ENCODE measurements at places on chromosomes 1 and 21. TPM values are rescaled to one million over a fixed set of nuclear protein-coding genes. Genes with fewer than 3 reads are reported as not detected.

DNA sequence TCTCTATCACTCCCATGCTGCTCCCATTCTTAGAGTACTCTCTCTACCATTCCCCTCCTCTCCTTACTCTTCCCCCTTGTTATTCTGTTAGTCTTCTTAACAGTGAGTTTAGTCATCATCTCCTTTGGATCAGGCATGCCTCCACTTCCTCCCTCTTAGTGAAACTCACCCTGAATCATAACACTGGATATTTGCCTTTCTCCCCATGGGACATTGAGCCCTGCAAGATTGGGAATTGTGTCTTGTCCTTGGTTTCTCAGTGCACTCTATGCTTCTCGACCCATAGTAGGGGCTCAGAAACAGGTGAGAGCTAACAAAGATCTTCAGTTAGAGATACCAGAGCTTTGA is 68.3 kb upstream of the GCLM start:
- no peak overlapping the region for H3K27ac ChIP-seq
- H3K27me3 ChIP-seq, result no peaks in the 10 kb centered on the region
- no peak for DNase-seq
- H3K4me3 ChIP-seq, result no peak overlapping the region
- no peaks in the 10 kb centered on the region for H3K4me1 ChIP-seq

- no peak for DNase-seq
- H3K4me3 ChIP-seq, result no peak overlapping the region
- no peaks in the 10 kb centered on the region for H3K36me3 ChIP-seq
- H3K27me3 ChIP-seq, result no peaks in the 10 kb centered on the region
- H3K27ac ChIP-seq, result no peak overlapping the region
Observed at GRCh38 chr21:42013376-42013775, 3.2 kb upstream of the ZBTB21 start.

DNA sequence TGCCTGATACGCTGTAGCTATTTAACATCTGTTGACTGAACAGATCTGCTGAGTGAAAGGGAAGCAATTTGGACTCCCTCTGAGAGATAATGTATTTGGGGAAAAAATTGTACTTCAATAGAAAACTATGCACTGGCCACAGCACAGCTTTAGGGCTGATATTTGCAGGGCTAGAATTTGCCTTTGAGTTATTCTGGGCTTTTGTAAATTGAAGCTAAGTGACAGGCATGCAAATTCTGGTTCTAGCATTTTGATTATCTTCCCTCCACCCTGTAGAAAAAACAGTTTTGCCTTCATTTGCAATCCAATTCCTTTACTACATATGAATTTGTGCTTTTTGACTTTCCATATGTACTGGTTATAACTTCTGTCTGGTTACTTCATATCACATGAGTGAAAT is 7.9 kb downstream of the KYAT3 start:
- no peak overlapping the region for H3K4me3 ChIP-seq
- DNase-seq, result no peak
- no peaks in the 10 kb centered on the region for H3K27me3 ChIP-seq
- peaks cover 26% of the 10 kb centered on the region for H3K4me1 ChIP-seq
- peaks cover 32% of the 10 kb centered on the region for H3K36me3 ChIP-seq

The LAD1 gene
- not detected for total RNA-seq

- no peak for DNase-seq
- no peak overlapping the region for H3K4me3 ChIP-seq
- no peaks in the 10 kb centered on the region for H3K27me3 ChIP-seq
- no peak overlapping the region for H3K27ac ChIP-seq
- no peaks in the 10 kb centered on the region for H3K36me3 ChIP-seq
- H3K4me1 ChIP-seq, result no peaks in the 10 kb centered on the region
Observed at GRCh38 chr1:39657923-39658485, 13.9 kb downstream of the NT5C1A start.

DNA sequence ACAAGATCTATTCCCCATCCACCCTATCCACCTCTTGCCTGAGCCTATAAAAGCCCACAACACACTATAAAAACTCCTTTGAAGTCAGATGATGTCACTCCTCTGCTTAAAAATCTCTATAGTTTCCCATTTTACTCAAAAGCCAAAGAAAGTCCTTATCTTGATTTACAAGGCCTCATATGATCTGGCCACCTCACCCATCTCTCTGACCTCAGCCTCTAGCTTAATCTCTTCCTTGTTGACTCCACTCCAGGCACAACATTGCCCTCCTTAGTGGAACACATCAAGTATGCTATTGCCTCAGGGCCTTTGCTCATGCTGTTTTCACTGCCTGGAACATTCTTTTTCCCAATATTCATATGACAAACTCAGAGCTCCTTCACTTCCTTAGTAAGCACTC is 33.3 kb downstream of the ZNF281 start:
- H3K4me1 ChIP-seq, result no peaks in the 10 kb centered on the region
- H3K4me3 ChIP-seq, result no peak overlapping the region
- DNase-seq, result no peak
- H3K27me3 ChIP-seq, result no peaks in the 10 kb centered on the region

- DNase-seq, result no peak
- H3K36me3 ChIP-seq, result peaks cover 10% of the 10 kb centered on the region
- H3K4me1 ChIP-seq, result no peaks in the 10 kb centered on the region
Observed at GRCh38 chr1:19332832-19333231, 20.7 kb downstream of the SLC66A1 start.

The PCNX2 gene
- total RNA-seq, result 2.7 TPM

- H3K4me3 ChIP-seq, result no peak overlapping the region
- H3K27me3 ChIP-seq, result no peaks in the 10 kb centered on the region
- H3K36me3 ChIP-seq, result no peaks in the 10 kb centered on the region
- no peak for DNase-seq
- H3K4me1 ChIP-seq, result no peaks in the 10 kb centered on the region
Observed at GRCh38 chr1:85417876-85418275, 47.1 kb downstream of the DDAH1 start.

GRCh38 chr1:174812016-174812415 is 187.7 kb upstream of the CACYBP start:
- H3K4me3 ChIP-seq, result no peak overlapping the region
- H3K4me1 ChIP-seq, result no peaks in the 10 kb centered on the region
- H3K27ac ChIP-seq, result no peak overlapping the region
- DNase-seq, result no peak
- H3K27me3 ChIP-seq, result no peaks in the 10 kb centered on the region
- H3K36me3 ChIP-seq, result no peaks in the 10 kb centered on the region

DNA sequence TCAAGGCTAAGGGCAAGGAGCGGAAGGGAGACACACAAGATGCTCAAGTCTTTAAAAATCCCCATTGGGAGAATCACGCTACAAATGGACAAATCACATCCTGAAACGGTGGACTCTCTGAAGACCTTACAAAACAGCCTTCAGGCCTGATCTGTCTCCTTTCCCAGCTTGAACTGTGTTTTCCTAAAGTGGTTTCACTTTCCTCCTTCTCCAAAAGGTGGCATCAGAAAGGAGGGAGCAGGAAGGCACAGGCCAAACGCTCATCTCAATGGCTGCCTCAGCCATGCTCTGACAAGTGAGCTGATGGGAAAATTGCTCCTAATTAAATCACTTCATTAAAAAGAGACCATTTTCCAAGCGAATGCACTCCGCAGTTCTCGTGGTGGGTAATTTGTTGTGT is 47.7 kb downstream of the UTP25 start:
- H3K27ac ChIP-seq, result no peak overlapping the region
- no peaks in the 10 kb centered on the region for H3K36me3 ChIP-seq
- H3K27me3 ChIP-seq, result no peaks in the 10 kb centered on the region
- no peak for DNase-seq

DNA sequence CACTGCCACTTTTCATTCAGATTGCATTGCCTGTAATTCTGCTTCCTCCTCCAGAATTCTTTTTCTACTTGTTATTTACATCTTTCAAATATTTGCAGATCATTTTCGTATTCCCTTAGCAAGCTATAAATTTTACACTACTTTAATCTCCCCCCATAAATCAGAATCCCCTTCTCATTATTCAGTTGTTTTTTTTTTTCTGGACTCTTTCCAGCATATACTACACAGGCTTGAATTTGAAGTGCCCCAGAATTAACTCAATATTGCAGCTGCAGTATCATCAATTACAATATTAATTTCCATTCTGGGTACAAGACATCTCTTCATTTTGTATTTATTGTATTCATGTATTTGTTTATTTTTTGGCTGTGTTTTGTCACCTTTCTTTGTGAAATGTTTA is 1494.3 kb downstream of the AMY1C start:
- no peak overlapping the region for H3K4me3 ChIP-seq
- H3K36me3 ChIP-seq, result no peaks in the 10 kb centered on the region
- H3K27me3 ChIP-seq, result no peaks in the 10 kb centered on the region
- no peak overlapping the region for H3K27ac ChIP-seq
- no peak for DNase-seq

GRCh38 chr1:152884966-152885624 is 7.0 kb downstream of the SMCP start:
- peaks cover 15% of the 10 kb centered on the region for H3K4me1 ChIP-seq
- no peak overlapping the region for H3K4me3 ChIP-seq
- H3K36me3 ChIP-seq, result no peaks in the 10 kb centered on the region
- DNase-seq, result no peak
- no peak overlapping the region for H3K27ac ChIP-seq

The KRTAP13-2 gene
- not detected for total RNA-seq

GRCh38 chr1:1946540-1946939 is 27.5 kb upstream of the TMEM52 start:
- no peak for DNase-seq
- H3K27me3 ChIP-seq, result peaks cover 59% of the 10 kb centered on the region
- no peak overlapping the region for H3K27ac ChIP-seq
- no peaks in the 10 kb centered on the region for H3K36me3 ChIP-seq

The VASH2 gene
- total RNA-seq, result 2.1 TPM

Data from sigmoid colon (tissue), 7 donors.